Activated CD4-positive, alpha-beta T cell treated with anti-CD3 and anti-CD28 coated beads, Interleukin-2, amount 10 ng/mL, durations not matched to agents 7 days and 5 days (primary cell): ENCODE measurements at places on chromosomes 12 and 14.
A peak's percentile ranks its signal among the peaks of the same experiment; 100 is the strongest.

GRCh38 chr14:59116984-59117415, 71.5 kb upstream of the DAAM1 start:
- H3K4me1 ChIP-seq = no peaks in the 10 kb centered on the region
- no peak for DNase-seq
- H3K4me3 ChIP-seq = no peak overlapping the region
- H3K27me3 ChIP-seq = peaks cover 26% of the 10 kb centered on the region
- H3K36me3 ChIP-seq = no peaks in the 10 kb centered on the region

DNA sequence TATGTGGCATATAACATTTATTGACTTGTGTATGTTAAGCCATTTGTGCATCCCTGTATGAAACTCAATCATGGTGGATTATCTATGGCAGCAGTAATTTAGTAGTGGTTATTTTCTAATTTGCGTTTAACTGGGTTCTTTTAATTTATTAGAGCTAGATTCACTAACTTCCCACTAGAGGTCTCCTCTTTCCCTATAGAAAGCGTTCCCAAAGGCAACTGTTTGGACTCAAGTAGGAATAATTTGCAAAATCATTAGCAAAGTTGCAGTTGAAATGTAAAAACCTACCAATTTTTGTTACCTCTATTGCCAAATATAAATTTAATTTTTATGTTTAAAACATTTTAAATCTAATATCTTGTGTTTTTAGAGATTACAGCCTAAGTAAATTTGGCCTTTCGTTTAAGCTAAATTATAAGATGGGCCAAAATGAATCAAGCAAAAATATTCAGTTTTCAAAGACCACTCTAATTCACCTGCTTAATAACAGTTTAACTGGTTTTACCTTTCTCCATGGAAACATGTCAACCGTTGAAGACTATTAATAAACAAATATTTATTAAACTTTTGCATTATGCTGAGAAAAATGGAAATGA, 6.0 kb downstream of the DMAC2L start:
- no peak overlapping the region for H3K27ac ChIP-seq
- H3K4me1 ChIP-seq = peaks cover 36% of the 10 kb centered on the region
- H3K4me3 ChIP-seq = no peak overlapping the region

- H3K27ac ChIP-seq = no peak overlapping the region
- no peak for DNase-seq
- H3K4me3 ChIP-seq = no peak overlapping the region
- H3K27me3 ChIP-seq = peaks cover 64% of the 10 kb centered on the region
- H3K36me3 ChIP-seq = peaks cover 3% of the 10 kb centered on the region
Observed at GRCh38 chr12:49962861-49963765, 1.4 kb downstream of the AQP5 start.

DNA sequence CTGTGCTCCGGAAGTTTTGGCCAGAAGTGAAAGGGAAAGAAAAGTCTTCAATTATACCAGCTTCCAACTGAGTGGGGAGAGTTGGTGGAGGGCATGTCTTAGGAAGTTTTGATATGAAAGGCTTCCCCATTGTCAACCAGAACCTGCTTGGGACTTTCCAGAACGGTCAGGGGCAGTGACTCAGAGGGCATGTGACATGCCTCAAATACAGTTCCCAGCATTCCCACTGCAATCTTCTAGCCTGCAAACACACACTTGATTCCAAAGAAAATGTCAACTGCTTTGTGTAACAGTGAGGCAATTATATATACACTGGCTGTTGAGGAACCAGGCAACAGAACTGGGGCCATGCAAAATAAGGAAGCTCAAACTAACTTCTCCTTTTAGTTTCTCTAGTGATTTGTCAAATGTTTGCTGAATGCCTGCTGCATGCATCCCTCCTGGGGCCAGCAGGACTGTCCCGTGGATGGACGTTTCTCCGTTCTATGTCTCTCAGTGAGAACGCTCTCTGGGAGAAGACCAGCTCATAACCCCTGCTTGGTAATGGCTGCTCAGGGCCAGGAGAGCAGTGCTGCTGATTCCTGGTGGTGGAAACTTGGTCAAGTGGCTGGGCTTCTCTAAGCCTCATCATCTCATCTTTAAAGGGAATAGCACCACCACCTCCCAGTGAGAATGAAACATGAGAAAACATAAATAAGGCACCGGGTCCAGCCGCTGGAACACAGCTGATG, 18.3 kb downstream of the SLC25A47 start:
- H3K36me3 ChIP-seq = peaks cover 51% of the 10 kb centered on the region
- peaks cover 26% of the 10 kb centered on the region for H3K4me1 ChIP-seq
- peak overlapping the region; percentile 72 for H3K27ac ChIP-seq
- no peak overlapping the region for H3K4me3 ChIP-seq
